Effector memory CD4-positive, alpha-beta T cell (primary cell): ENCODE measurements at places on chromosomes 6 and 20.

DNA sequence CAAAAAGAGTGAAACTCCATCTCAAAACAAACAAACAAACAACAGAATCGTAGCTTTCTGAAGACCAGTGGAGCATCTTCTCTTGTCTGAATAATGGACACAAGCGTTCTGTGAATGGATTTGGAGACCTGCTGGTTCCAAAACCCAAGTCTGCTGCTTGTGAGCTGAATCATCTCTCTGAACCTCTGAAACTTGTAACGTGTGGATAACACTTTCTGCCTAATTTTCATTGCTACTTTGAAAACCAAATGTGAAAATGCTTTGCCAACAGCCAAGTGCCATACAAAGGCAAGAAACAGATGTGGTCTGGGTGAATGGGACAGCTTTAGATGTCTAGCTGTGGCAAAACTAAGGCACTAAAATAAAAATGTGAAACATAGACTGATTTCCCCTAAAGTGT is 44.3 kb downstream of the PHACTR1 start:
- H3K4me3 ChIP-seq: no peak overlapping the region
- DNase-seq: no peak
- H3K36me3 ChIP-seq: no peaks in the 10 kb centered on the region
- H3K4me1 ChIP-seq: no peaks in the 10 kb centered on the region

- DNase-seq: no peak
- no peaks in the 10 kb centered on the region for H3K4me1 ChIP-seq
- no peak overlapping the region for H3K27ac ChIP-seq
- H3K36me3 ChIP-seq: no peaks in the 10 kb centered on the region
- no peaks in the 10 kb centered on the region for H3K27me3 ChIP-seq
These were observed 374.3 kb downstream of the LMBRD1 start for GRCh38 chr6:69422475-69422874.

GRCh38 chr6:139378882-139379341 is 4.5 kb upstream of the CITED2 start:
- no peak overlapping the region for H3K4me3 ChIP-seq
- no peaks in the 10 kb centered on the region for H3K4me1 ChIP-seq
- no peak overlapping the region for H3K27ac ChIP-seq
- H3K36me3 ChIP-seq: peaks cover under 1% of the 10 kb centered on the region
- no peaks in the 10 kb centered on the region for H3K27me3 ChIP-seq

DNA sequence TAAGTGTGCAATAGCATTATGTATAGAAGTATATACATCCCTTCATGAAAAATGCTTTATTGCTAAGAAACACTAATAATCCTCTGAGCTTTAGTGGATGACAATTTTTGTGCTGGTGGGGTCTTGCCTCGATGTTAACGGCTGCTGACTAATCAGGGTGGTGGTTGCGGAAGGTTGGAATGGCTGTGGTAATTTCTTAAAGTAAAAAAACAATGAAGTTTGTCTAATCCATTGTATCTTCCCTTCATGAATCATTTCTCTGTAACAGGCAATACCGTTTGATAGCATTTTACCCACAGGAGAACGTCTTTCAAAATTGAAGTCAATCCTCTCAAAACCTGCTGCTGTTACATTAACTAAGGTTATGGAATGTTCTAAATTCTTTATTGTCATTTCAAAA is 816.5 kb upstream of the GJE1 start:
- H3K4me1 ChIP-seq: no peaks in the 10 kb centered on the region
- no peaks in the 10 kb centered on the region for H3K27me3 ChIP-seq
- no peak overlapping the region for H3K27ac ChIP-seq
- no peaks in the 10 kb centered on the region for H3K36me3 ChIP-seq
- DNase-seq: no peak
- H3K4me3 ChIP-seq: no peak overlapping the region

DNA sequence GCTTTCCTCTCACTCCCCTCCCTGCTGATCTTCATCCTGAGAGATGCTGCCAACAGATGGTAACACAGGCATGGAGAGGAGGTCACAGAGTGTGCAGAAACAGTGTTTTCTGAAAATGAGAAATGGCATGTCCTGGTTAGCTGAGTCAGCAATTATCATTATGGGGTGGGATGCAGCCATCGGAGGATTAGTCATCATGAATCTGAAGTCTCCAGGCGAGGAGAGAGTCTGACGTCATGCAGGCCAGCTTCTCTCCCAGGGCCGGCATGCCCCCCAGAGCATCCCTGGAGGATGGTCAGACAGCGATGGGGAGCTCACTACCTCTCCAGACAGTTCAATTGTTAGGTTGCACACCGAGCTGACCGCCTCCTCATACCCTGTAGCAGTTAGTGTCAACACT is 4.7 kb upstream of the GTSF1L start:
- H3K4me3 ChIP-seq: no peak overlapping the region
- H3K27me3 ChIP-seq: no peaks in the 10 kb centered on the region
- no peak for DNase-seq
- no peak overlapping the region for H3K27ac ChIP-seq

GRCh38 chr6:117167520-117168271 is 97.7 kb upstream of the VGLL2 start:
- no peaks in the 10 kb centered on the region for H3K36me3 ChIP-seq
- H3K27me3 ChIP-seq: no peaks in the 10 kb centered on the region
- no peak overlapping the region for H3K27ac ChIP-seq
- H3K4me1 ChIP-seq: no peaks in the 10 kb centered on the region

DNA sequence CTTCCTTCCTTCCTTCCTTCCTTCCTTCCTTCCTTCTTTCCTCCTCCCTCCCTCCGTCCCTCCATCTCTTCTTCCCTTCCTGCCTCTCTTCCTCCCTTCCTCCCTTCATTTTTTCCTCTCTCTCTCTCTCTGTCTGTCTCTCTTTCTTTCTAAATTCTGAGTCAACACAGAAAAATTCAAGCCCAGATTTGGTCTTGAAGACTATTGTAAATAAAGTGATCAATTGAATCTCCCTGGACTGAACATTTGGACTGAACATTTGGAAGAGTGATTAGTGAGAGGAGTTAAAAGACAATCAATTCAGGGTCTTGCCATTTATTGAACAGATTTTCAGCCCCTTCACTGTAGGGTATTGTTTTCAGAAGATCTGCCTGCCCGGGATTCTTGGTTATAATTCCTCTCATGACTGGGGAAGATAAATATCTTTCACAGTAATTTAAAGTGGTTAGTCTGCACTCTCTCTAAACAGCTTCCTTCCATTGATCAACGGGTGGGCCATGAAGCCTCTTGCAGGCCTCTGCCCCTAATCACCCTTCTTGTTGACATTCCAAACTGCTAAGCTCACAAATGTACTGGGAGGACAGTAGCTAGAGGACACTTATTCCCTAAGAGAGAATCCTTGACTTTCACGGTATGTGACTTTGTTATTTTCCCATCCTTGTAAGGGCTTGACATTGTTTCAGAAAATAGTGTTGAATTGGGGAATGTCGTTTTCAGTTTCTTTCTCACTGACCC is 101.7 kb upstream of the BMP2 start:
- H3K27ac ChIP-seq: no peak overlapping the region
- H3K27me3 ChIP-seq: no peaks in the 10 kb centered on the region
- H3K4me1 ChIP-seq: no peaks in the 10 kb centered on the region
- DNase-seq: no peak
- no peak overlapping the region for H3K4me3 ChIP-seq

DNA sequence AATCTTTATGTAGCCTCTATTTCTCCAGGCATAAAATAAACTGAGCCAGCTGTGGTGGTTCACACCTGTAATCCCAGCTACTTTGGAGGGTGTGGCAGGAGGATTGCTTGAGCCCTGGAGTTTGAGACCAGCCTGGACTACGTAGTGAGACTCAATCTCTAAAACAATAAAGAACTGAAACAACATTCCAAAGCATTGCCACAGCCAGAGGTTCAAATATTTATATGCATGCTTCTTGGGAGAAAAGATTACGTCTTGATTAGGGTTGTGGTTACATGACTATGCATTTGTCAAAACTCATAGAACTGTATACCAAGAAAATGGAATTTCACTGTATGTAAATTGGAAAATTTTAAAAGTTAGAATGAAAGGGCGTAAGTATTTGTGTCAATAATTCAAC is 27.7 kb upstream of the PAX1 start:
- no peak for DNase-seq
- H3K36me3 ChIP-seq: no peaks in the 10 kb centered on the region
- H3K4me1 ChIP-seq: no peaks in the 10 kb centered on the region
- no peak overlapping the region for H3K27ac ChIP-seq
- no peak overlapping the region for H3K4me3 ChIP-seq

DNA sequence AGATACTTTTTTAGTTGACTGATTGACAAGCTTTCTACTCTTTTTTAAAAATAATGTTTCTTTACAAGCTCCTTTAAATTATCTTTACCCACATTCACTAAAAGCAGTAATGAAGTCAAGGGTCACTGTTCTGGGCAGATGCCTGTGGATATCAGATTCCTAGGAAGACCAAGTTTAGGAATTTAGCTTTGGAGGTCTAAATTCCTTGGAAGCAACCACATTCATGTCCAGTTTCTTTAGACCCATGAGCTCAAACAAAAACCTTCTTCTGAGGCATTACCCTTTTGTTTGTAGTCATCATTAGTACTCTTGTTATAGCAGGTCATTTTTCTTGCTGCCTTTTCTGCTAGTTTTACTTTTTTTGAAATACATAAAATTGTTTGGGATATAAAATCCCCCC is 462.9 kb upstream of the JAG1 start:
- H3K27ac ChIP-seq: no peak overlapping the region
- no peaks in the 10 kb centered on the region for H3K4me1 ChIP-seq
- no peaks in the 10 kb centered on the region for H3K27me3 ChIP-seq
- no peak for DNase-seq
- no peak overlapping the region for H3K4me3 ChIP-seq
- H3K36me3 ChIP-seq: no peaks in the 10 kb centered on the region

GRCh38 chr6:397056-397455 is 5.5 kb downstream of the IRF4 start:
- no peaks in the 10 kb centered on the region for H3K36me3 ChIP-seq
- H3K4me1 ChIP-seq: peaks cover 11% of the 10 kb centered on the region
- no peak overlapping the region for H3K27ac ChIP-seq
- no peaks in the 10 kb centered on the region for H3K27me3 ChIP-seq
- no peak overlapping the region for H3K4me3 ChIP-seq

DNA sequence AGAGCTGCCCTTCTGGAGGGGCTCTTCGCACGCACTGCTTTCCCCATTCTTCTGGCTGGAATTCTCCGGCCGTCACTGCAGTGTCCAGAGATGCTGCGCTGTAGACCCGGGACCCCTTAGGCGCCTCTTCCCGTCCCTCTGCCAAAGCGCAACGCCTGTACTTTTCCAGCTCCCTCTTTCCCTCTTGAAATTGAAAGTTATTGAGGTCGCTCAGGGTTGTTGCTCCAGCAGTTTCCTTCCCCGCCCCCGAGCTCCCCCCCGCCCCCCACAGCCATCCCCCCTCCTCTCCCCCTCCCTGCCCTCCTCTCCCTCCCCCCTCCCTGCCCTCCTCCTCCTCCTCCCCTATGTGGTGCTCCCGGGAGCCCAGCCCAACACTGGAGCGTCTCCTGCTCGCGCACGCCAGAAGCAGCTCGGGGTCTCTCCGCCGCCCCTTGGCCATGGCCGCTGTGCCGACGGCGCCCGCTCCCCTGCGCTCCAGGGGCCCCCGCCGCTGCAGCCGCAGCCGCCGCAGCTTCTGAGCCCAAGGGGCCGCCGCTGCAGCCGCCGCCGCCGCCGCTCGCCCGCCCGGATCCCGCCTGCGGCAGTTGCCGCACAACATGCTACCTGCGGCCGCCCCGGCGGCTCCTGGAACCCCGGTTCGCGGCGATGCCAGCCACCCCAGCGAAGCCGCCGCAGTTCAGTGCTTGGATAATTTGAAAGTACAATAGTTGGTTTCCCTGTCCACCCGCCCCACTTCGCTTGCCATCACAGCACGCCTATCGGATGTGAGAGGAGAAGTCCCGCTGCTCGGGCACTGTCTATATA is at the start of gene RSPO3:
Gene RSPO3, plus strand, starts transcription at position 374 of the 804 bp plus-strand sequence. CDS start 522 bp downstream, outside the sequence.
- no peaks in the 10 kb centered on the region for H3K36me3 ChIP-seq
- H3K4me1 ChIP-seq: peaks cover 19% of the 10 kb centered on the region
- H3K27ac ChIP-seq: no peak within 1 kb of the TSS
- peaks cover 27% of the 10 kb centered on the region for H3K27me3 ChIP-seq
- no peak for DNase-seq

DNA sequence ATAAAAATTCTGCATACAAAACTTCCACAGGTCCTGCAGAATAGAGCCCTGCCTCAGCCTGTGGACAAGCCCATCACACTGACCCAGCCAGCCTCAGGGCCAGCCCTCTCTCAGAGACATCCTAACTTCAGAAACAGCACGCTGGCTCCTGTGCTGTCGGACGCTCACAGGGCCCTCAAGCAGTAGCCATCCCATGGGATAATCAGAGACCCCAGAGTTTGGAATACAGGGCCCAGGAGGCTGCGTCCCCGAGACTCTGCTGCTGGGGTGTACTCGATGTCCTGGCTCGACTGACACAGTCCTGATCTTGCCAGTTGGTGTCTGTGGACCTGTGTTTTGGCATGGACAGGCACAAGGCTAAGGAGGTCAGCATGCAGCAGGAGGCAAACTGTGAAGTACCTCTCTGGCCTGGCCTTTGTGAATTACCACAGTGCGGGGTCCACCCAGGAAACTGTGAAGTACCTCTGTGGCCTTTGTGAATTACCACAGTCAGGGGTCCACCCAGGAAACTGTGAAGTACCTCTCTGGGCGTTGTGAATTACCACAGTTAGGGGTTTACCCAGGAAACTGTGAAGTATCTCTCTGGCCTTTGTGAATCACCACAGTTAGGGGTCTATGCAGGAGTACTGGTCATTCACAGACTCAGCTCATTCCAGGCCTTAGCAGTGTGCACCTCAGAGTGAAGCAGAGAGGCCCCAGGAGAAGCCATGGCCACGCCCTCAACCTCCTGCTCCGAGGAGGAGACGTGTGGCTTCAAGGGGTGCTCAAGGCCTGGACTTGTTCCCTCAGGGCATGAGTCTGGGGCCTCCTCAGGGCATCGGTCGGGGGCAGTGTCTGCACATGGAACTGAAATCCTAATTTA is 212.4 kb downstream of the SYNDIG1 start:
- H3K4me3 ChIP-seq: no peak overlapping the region
- no peak overlapping the region for H3K27ac ChIP-seq
- no peaks in the 10 kb centered on the region for H3K4me1 ChIP-seq

GRCh38 chr20:4227085-4227821 is 211.9 kb upstream of the RNF24 start:
- H3K4me3 ChIP-seq: no peak overlapping the region
- H3K27me3 ChIP-seq: peaks cover 6% of the 10 kb centered on the region
- no peak for DNase-seq
- no peaks in the 10 kb centered on the region for H3K36me3 ChIP-seq
- H3K4me1 ChIP-seq: no peaks in the 10 kb centered on the region

- no peak for DNase-seq
- no peaks in the 10 kb centered on the region for H3K27me3 ChIP-seq
- H3K4me3 ChIP-seq: no peak overlapping the region
- H3K4me1 ChIP-seq: no peaks in the 10 kb centered on the region
These were observed 209.7 kb downstream of the TBX18 start for GRCh38 chr6:84554706-84555105.
